GM12865 (cell line): ENCODE measurements at places on chromosomes 2 and 18.

DNA sequence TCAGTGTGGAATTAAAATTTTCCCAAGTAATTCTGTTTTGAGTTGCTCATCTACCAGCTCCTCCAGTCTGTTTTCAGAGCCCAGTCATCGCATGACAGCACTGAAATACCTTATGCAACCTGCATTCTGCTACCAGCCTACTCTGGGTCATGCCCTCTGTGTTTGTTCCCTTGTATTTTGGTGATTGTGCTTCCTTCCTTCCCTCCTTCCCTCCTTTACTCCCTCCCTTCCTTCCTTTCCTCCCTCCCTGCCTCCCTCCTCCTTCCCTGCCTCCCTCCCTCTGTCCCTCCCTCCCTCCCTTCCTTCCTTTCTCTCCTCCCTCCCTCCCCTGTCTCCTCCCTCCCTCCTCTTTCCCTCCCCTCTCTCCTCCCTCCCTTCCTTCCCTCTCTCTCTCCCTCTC is 289.6 kb downstream of the CDH2 start:
- DNase-seq, result no peak

DNA sequence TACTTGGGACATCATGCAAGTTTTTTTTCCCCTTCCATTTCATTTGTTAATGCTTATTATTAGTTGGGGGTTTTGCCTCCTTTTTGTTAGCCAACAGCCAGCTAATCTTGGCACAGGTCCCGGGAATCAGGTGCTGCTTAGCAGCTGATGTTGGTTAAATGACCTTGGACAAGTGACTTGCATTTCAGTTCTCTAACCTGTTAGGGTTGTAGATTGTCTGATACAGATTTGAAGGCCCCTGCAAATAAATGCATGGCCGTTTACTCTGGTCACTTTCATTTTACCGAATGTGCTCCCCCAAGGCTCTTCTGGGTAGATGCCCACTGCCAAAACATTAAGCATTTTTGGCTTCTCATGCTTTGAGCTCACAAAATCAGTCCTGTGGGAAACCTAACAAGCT is 120.9 kb downstream of the SPTBN1 start:
- DNase-seq, result no peak

DNA sequence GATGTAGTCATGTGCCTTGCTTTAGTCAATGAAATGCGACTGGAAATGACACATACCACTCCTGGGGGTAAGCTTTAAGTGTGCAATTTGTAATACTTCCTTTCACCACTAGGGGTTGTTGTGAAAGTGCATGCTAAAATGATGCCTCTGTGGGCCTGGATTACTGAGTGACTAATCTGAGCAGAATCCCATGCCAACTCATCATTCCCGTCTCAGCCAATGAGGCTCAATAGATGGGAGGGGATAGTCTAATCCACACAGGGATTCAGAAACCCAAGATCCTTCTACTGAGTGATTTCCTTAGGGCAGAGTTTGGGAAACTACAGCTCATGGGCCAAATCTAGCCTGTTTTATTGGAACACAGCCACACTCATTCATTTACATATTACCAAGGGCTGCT is 54.0 kb downstream of the HRH4 start:
- DNase-seq, result peak; percentile 61

DNA sequence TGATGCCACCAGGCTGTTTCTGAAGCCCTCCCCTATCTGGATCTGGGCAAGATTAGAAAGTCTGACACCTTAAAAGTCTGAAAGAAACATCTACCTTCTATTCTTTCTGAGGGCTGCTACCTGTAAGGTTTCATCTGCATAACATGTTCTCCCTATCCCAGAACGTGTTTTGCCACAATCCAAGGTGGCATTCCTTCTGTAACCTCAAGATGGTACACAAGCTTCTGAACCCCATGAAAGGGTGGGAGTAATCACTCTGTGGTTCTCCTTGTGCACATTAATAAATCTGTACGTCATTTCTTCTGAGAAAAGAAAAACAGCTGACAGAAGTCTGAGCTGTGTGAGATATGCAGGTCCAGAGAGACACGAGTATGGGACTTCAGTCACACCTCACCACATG is 41.8 kb upstream of the MSH6 start:
- no peak for DNase-seq

GRCh38 chr2:203451689-203452088 is 83.4 kb downstream of the RAPH1 start:
- DNase-seq, result no peak

DNA sequence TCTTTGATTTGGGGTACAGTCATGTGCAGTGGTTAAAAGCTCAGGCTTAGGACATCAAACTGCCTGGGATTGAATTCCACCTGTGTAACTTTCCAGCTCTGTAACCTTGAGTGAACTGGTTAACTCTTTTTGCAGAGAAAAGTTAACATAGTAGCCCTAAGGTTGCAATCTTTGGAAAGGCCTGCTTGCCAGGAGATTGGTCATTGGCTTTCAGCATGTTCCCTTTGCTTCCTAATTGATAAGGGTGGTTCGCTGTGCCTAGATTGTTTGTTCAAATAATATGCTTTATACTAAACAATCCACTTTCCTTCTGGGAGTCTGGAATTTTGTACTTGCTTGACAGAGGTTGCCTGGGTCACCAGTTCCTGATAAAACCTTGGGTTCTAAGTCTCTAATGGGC is 86.8 kb downstream of the PIK3C3 start:
- no peak for DNase-seq

DNA sequence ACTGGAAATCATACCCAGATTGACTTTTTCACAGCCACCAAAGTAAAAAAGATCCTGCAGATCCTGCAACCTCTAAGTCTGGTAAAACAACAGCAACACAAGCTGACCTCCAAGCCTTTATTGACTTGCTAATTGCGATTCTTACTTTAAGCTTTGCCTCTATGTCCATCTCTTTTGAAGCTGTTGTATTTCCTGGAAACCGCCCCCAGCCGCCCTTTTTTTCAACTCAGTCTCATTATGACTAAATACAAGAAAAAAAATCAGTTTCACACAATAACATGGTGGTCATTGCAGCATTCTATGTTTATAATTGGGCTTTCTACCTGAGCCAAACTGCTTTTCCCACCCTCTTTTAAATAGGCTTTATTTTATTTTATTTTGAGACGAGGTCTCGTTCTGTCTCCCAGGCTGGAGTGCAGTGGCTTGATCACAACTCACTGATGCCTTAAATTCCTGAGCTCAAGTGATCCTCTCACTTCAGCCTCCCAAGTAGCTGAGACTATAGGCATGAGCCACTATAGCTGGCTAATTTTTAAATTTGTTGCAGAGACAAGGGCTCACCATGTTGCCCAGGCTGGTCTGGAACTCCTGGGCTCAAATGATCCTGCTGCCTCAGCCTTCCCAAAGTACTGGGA is 76.2 kb downstream of the MOGAT1 start:
- peak; percentile 68 for DNase-seq

DNA sequence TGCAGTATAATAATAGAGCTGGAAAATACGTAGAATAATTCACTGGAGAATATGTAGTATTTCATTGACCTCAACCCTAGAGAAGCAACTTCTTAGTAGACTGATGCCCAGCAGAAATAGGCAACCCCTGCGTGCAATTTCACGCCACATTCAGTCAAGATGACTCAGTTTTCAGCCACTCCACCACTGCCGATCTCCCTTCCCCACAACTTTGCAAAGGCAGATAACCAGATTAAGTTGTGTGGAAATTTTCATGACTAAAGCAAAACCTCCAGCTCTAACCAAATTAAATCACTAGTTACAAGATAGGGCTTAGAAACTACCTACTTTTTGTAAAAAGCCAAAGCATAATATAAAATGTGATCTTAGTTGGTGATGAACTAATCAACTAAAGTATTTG is 63.3 kb upstream of the STK17B start:
- peak; percentile 52 for DNase-seq

- DNase-seq, result no peak
These were observed 533.7 kb downstream of the TDRD15 start for GRCh38 chr2:21657445-21657844.

DNA sequence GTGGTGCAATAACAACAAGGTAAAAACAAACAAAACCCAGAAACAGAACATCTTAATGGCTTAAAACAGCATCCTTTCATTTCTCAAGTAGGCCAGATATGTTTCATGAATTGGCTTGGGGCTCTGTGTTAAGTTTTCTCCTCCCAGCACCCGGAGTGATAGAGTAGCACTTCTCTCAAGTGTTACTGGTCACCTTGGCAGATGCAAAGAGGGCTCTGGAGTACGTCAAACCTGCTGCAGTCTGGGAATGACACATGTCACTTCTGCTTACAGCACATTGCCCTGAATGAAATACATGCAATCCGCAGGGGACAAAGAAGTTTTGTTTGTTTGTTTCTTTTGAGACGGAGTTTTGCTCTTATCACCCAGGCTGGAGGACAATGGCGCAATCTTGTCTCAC is 639.3 kb downstream of the CNTNAP5 start:
- DNase-seq, result no peak

DNA sequence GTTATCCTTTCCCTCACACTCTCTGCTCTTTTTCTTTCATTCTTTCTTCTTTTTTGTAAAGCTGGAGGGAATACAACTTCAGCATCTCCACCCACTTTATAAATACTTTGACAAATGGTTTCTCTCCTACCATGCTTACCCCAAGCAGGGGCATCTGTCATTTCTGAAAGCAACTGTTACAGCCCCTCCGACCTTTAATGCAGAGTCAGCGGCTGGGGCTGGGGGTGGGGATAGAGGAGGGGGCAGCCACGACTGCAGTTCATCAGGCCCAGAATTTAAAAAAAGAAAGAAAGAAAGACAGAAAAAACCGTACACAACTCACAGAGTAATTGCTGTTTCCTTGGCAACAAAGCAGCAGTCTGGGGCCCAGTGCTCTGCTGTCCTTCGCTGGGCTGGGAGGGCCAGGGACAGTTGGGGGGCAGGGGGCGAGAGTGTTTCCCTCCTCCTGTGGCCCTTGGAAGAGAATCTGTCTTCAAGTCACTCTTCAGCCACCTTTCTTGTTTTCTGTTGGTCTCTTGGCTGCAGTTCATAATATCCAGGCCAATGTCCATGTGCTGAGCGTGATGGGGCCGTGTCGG is 53.8 kb downstream of the CELF4 start:
- no peak for DNase-seq

DNA sequence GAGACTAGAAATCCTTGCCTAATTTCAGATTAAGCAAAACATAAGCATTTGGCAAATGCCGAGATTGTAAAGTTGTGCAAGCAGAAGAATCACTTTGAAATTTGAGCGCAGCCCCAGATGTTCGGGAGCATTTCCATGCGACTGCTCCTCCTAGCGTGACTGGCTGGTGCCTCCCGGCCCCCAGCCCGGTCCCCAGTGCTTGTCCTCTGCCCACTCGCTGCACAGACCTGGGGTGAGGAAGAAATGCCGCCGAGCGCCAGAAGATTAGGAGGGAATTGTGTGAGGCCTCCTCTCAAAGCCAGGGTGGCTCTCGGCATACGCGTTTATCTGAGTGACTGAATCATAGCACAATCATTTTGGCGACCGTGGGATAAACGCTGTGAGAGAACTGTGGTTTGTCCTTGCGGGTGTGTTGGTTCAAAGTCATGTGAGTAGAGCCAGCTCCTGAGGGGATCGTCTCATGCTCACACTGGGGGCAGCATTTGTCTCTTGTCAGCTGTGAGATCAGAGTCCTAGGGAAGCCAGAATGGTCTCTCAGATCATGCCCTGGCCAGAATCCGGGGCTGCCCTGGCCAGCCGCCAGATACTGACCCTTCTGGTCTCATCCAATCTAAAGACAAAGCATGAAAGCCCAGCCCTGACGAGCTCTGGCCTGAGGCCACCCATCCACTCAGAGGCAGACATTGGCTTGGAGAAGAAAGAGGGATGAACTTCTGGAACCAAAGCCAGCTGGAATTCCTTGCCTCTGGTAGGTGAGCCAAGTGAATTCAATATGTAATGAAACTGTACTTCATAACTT is 189.3 kb downstream of the SH3RF3 start:
- DNase-seq, result no peak

- DNase-seq, result no peak
These were observed 231.6 kb upstream of the CDH2 start for GRCh38 chr18:28408528-28408927.

- peak; percentile 11 for DNase-seq
These were observed 216.3 kb downstream of the RNF144A start for GRCh38 chr2:7133521-7133920.

DNA sequence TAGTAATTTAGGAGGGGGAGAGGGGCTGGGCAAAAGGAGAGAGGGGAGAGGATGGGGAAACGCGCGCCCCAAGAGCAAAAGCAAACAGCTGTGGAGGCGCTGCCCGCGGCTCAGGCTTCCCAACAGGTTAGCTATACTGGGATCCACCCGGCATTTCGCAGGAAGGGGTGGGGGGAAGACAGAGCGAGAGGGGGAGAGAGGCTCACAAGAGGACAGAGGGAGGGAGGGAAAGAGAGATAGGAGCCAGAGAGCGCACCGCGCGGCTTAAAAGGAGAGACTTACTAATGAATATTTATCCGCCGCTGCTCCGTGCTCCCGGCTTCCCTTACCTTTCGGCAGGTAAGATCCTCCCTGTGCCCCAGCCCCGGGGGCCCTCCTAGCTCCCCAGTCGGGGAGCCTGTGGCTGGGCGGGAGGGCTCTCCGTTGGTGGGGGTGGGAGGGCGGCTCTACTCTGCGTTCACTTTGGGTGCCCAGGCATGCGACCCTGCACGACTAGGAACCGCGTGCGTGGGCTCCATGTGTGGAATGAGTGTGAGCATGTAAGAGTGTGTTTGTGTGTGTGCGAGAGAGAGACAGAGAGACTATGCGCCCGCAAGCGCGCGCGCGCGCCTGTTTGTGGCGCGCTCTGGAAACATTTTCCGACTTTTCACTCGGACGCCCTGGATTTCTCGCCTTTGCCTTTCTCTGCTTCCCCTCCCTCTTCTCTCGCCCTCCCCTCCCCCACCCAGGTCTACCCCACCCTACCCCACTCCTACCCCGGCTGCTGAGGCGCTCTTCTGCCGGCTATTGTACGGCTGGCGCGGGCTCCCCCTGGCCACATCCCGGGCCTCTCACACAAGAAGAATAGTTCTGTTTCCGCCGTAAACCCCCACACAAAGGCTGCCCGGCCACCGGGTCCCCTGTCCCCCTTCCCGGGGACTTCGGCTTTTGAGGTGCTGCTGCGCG is 7.2 kb upstream of the SIX3 start:
- no peak for DNase-seq

- DNase-seq, result no peak
These were observed 27.7 kb downstream of the MYL1 start for GRCh38 chr2:210287301-210287700.

- DNase-seq, result no peak
These were observed 128.6 kb downstream of the DTNA start for GRCh38 chr18:34838669-34839068.

DNA sequence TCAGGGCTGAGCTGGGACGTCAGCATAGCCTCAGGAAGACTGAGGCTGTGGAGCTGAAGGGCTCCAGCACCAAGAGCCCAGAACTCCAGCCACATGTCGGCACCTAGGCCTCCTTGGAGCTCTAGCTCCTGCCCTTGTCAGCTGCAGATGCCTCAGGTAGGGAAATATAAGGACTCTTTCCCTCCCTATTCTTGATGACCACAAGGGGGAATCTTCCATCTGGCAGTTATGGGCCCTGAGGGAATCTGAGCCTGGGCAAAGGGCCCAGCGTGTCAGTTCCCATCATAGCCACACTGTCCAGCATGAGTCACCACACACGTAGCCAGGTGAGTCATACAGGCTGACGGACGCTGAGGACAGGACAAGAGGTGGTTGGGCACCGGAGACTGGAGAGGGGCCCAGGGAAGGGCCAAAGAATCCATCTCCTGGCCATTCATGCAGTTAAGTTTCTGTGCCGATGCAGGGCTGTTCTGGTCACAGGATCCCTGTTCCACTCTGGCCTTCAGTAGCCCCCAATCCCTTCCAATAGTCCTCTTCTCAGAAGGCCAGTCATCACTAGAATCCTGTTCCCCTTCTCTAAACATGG is 1.8 kb downstream of the MPV17 start:
- DNase-seq, result no peak
